ENCODE measurements at places on chromosomes 3 and 15. TPM values are rescaled to one million over a fixed set of nuclear protein-coding genes. Genes with fewer than 3 reads are reported as not detected.

SCN11A gene
- 0.13 TPM for polyA plus RNA-seq

DNA sequence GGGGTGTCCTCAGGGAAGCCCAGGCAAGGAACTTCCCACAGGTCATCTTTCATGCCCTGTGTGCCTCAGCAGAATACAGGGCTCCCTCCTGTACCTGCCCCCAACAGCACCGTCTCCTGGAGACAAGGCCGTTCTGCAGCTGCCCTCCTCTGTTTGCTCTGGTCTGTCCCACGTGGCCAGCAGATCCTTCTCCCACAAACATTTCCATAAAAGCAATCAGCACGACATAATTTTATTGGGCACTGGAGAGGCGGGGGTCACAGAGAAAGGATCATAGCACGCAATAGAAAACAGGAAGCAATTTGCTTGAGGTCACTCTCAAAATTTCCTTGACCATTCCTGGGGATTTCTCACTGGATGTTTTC lies 29.4 kb downstream of the STARD5 start:
- DNase-seq = no peak

DNA sequence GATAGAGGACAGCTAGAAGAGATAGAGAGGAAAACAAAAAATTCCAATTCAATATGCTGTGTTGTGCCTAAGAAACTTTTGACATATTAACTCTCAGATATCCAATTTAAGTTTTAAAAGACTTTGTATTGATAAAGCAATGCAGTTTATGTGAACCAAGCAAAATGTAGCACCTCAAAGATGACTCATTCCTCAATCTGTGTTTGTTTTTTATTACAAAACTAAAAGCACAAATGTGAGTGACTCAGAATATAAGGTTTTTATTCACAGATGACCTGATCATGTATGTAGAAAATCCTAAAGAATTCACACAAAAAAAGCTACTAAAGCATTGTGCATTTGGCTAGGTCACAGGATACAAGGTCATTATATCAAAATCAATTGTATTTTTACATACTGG lies 11.1 kb downstream of the HCLS1 start:
- no peak for DNase-seq

DNA sequence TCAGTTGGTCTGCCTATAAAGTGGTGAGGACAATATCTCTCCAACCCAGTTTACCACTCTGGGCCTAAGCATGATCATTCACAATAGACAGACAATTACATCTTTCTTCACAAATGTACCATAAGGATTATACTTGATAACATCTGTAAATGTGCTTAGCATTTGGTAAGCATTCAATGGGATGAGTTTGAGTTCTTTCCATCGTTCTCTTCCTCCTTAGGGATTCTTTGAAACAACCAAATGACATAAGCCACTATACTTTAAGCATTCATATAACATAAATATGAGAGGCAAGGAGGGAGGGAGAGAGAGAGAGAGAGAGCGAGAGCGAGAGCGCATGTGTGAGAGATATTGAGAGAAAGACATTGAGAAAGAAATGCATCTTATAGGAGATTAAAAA lies 303.3 kb upstream of the CBLB start:
- no peak for DNase-seq

Measured in HepG2 (cell line).